ENCODE measurements at places on chromosomes 16 and 17.

- no peak for DNase-seq
These were observed 68.4 kb downstream of the ABCC1 start for GRCh38 chr16:16017812-16018211.

DNA sequence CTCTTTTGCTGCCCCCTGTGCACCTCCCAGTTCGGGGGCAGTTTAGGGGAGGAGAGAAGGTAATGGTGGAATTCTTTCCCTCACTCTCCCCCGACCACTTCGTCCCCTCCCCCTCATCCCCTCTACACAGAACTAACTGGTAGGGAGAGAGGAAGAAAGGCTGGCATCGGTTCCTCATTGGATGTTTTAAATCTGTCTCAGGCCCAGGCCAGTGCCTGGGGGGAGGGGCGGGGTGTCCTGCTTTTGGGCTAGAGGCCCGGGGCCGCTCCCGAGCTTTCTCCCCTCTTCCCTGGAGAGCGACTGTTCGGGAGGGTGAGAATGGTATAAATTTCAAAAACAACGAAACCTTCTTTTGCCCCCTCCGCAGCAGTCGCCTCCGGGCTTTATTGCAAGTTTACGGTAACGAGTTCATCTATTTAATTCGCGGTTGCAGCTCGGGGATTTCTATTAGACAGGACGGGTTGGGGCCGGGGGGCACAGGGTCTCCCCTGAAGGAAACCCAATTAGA is at the start of gene PRAC2:
Gene PRAC2 (plus strand): TSS at position 271 of the 508 bp plus-strand sequence. CDS start 1,226 bp downstream, outside the sequence.
- DNase-seq = no peak

DNA sequence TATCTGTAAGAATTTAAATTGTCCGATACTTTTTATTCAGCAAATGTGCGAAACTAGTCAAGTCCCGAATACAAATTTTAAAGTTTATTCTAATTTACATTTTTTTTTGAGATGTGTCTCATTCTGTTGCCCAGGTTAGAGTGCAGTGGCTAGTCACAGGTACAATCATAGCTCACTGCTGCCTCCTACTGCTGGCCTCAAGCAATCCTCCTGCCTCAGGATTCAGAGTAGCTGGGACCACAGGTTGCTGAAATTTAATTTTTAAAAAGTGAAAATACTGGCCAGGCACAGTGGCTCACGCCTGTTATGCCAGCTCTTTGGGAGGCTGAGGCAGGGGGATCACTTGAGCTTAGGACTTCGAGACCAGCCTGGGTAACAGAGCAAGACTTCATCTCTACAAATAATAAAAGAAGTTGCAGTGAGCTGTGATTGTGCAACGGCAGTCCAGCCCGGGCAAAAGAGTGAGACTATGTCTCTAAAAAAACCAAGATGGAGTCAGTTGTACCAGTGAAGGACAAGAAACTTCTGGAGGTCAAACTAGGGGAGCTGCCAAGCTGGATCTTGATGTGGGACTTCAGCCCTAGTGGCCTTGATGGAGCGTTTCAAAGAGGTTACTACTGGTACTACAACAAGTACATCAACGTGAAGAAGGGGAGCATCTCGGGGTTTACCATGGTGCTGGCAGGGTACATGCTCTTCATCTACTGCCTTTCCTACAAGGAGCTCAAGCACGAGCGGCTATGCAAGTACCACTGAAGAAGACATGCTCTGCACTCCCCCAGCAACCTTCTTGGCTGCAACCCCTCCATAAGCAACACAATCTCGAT is 5.6 kb downstream of the POLG2 start:
- DNase-seq = no peak

GRCh38 chr17:13400491-13400890 is 201.2 kb downstream of the HS3ST3A1 start:
- no peak for DNase-seq

DNA sequence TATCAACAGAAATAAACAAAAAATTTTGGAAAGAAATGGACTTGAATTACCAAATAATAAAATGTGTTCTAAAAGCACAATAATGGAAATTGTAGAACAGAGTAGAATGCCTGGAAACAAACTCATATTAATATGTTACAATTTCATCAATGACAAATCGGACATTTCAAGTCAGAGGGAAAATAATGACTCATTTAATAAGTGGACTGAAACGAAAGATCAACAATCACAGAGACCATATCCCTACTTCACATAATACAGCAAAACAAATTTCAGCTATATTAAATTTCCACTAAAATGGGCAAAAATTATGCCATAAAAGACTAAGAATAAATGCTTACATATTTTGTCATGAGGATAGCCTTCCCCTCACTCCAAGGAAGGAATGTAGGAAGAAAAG is 25.7 kb downstream of the CDYL2 start:
- no peak for DNase-seq

DNA sequence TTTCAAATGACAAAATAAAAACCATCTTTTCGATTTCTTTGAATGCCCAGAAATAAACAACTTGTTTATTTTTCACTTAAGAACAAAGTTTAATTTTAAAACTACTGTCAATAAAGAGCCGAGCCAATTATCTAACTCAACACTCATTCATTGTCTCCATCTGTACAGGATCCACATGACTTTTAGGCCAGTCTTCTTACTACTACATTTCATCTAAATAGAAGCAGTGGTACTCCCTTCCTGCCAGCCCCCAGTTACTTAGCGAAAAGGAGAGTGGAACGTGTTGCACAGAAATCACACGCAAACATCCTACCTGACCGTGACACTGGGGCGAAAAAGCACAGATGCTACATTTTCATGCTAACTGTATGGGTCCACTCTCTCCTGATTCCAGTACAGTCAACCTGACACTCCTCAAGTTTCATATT is 1.2 kb downstream of the GNA13 start:
- no peak for DNase-seq

DNA sequence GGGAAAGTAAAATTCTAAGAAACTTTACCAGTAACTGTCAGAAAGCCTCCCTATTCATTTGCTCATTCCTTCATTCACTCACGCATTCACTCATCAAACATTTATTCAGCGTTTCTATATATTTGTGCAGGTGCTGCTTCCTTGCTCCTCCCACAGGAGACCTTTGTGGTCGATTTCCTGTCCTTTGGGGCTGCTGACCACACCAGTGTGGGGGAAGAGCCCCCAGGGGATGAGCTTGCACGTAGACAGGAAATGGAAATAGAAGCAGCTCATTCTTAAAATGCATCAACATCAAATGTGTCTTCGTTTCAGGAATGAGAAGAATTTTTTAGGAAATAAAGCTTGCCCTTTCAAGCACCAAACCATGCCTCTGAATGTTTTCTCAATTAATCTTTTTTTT is 9.6 kb downstream of the PIK3R6 start:
- DNase-seq = no peak

DNA sequence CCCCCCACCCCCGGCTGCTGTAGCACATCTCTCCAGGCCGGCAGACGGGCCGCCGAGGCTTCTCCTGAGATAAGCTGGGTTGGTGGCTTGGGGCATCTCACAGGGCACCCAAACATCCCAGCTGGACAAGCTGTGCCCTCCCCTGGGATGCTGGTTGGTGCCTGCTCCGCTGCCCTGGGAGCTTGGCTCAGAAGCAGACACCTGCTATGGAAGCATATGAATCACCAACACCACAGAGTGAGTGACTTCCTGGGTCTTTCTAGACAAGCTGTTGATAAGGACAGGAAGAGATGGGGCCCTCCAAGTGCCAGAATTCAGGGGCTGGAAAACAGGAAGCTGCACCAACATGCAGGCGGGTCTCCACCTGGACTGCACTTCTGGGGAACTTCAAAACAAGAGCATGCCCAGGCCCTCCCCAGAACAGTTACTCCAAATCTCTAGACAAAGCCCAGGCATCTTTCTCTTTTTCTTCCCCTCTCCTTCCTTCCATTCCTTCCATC is 13.7 kb downstream of the C16orf95 start:
- no peak for DNase-seq

- no peak for DNase-seq
These were observed 4.3 kb upstream of the EZH1 start for GRCh38 chr17:42748908-42749798.

- DNase-seq = no peak
These were observed 21.4 kb upstream of the SLC6A4 start for GRCh38 chr17:30256756-30257506.

- no peak for DNase-seq
These were observed 9.0 kb downstream of the FKBP10 start for GRCh38 chr17:41821776-41822175.

DNA sequence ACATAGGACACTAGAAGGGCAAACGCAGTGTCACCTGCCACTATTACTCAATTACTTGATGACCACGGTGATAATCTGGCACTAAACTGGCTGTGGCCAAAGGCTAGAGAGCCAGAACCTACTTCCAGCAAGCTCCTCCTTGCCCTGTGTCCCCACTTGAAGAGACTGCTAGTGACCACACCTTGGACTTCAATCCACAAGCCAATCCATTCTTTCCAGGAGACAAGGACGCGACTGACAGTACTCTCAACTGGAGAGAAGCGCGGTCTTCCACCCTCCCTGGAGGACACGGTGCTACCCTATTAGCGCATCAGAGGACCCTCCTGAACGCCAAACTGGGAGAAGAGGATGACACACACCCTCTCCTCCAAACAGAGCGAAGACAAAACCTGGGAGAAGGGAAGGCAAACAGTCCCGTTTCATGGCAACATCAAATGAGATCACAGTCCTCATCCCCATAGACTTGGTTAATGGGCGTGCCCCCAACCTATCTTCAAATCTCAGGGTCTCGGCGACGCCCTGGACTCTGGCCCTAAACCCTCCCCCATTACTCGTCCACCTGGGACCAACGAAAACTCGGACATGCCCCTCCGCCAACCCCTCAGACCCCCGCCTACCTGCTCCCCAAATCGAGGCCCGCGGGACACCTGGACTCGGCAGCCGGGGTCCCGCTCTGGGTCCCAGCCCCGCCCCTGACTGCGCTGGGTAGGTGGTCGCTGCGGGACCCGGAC is 508 bp downstream of the FLCN start:
- no peak for DNase-seq

- DNase-seq = no peak
These were observed 396.7 kb upstream of the MAF start for GRCh38 chr16:79997257-79997656.

GRCh38 chr16:83945587-83945986 is 7.5 kb upstream of the OSGIN1 start:
- no peak for DNase-seq

DNA sequence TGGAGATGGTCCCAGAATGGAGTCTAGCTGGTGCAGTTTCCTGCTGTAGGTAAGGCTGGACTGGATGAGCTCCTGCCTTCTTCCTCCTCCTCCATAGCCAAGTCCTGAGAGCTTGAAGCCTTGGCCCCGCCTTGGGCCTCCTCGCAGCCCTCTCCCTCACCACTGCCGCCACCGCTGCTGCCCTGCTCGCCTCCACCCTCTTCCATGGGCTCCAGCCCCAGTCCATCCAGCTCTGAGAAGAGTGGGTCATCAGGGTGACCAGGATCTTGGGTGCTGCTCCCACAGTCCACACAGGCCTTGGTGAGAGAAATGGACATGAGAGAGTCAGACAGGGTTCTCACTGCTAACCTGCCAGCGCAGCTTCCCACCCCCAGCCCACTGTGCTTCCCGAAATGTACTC is 11.2 kb downstream of the PER1 start:
- no peak for DNase-seq

DNA sequence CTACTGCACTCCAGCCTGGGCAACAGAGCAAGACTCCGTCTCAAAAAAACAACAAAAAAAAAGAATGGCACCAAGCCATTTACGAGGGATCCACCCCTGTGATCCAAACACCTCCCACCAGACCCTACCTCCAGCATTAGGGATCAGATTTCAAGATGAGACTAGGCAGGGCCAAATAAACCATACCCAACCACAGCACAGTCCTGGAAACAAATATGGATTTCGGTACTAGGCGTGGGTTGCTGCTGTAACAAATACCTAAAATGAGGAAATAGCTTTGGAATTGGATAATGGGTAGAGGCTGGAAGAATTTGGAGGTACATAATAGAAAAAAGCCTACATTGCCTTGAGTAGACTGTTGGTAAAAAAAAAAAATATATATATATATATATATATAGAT is 49.1 kb downstream of the MMP15 start:
- DNase-seq = no peak

DNA sequence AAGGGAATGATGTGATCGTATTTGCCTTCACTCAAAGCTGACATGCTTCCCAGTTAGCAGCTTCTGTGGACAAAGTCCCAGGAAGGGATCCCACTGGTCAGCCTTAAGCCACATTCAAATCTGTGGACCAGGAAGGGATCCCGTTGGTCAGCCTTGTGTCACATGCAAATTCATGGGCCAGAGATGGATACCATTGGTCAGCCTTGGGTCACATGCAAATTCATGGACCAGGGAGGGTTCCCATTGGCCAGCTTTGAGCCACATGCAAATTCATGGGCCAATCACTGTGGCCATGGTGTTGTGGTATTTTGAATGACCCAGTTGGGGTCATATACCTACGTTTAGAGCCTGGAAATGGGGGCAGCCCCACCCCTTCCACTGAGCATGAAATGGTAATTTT is 201.6 kb downstream of the HS3ST4 start:
- DNase-seq = no peak

GRCh38 chr17:58402047-58402446 is 15.3 kb downstream of the RNF43 start:
- DNase-seq = no peak

- DNase-seq = no peak
These were observed 10.7 kb upstream of the EPOP start for GRCh38 chr17:38685491-38685890.

- DNase-seq = no peak
These were observed 15.0 kb upstream of the NTN1 start for GRCh38 chr17:9006175-9006767.

DNA sequence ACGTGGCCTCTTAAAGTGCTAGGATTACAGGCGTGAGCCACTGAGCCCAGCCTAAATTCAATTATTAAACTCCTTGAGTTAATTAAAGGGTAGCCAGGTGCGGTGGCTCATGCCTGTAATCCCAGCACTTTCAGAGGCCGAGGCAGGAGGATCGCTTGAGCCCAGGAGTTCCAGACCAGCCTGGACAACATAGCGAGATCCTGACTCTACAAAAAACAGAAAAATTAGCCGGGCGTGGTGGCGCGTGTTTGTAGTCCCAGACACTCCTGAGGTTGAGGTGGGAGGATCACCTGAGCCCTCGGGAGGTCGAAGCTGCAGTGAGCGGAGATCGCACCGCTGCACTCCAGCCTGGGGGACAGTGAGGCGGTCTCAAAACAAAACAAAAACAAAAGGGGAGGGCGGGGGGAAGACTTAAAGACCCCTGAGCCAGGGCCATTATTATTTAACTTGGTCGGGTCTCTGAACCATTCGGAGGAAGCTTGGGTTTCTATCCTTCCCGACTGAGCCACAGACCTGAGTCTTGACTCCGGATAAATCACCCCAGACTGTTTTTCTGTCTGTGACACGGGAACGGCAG is 19.5 kb downstream of the BCL7C start:
- no peak for DNase-seq

GRCh38 chr17:704111-704864 is 10.4 kb downstream of the VPS53 start:
- no peak for DNase-seq
